ENCODE measurements at places on chromosomes 3 and 15.

GRCh38 chr3:54506603-54507002 is 384.3 kb downstream of the CACNA2D3 start:
- DNase-seq, result no peak

- DNase-seq, result no peak
Observed at GRCh38 chr3:57785446-57785845, 29.3 kb downstream of the SLMAP start.

DNA sequence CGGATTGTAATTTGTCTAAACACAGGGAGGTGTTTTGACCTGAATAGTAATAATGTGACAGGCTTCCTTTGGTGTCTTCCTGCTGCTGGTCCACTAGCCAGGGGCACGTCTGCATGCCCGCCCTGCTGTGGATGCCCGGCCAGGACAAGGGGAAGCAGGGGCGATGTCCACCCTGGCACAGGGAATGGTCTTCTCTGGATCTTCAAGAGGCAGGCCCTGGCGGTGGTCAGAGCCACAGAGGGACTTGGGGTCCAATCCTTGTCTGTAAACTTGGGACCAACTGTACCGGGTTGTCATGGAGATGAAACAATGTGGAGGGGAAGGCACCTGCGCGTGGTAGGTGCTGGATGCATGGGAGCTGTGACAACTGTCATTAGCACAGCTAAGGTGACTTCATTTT is 134.1 kb downstream of the RPLP1 start:
- no peak for DNase-seq

- no peak for DNase-seq
Observed at GRCh38 chr15:67108122-67108961, 42.9 kb downstream of the SMAD3 start.

- DNase-seq, result no peak
Observed at GRCh38 chr3:179189759-179190158, 41.6 kb downstream of the PIK3CA start.

GRCh38 chr3:70281663-70282062 is 30.8 kb downstream of the MDFIC2 start:
- DNase-seq, result no peak

DNA sequence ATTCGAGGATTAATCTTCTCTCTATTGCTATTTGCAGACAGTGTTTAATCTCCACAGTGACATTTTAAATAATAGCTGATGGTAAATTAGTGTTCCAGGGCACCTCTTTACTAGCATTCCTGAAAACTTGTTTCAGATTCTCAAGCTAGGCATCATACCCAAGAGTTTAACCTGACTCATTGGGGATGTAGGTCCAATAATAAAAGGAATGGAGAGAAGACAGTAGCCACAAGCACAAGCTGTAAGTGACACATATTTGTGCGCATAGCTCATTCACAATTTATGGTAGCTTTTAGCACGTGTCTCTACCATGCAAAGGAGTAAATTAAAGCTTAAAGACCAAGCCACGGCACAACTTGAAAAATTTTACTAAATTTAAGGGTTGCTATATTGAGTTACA is 171.3 kb upstream of the FAM3D start:
- DNase-seq, result no peak

DNA sequence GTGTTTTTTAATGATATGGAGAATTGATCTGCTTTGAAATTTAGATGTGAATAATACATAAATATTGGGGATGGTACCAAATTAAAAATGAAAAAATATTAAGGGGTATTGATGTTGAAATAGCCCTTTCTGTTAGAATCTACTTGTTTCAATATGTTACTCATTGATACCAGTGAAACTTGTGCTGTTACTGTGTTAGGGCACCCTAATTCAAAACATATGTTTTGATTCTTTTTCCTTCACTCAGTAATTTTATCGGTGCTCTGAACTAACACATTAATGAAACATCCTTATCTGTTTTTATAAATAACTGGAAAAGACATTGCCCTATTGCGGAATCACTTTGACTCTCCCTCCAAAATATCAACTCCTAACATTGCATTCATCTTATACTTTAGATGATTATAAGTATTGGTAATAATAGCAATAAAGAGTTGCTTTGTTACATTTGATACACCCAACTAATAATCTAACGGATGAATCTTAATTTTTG is 52.0 kb upstream of the CCNB2 start:
- DNase-seq, result no peak

- no peak for DNase-seq
Observed at GRCh38 chr15:27585041-27585640, 514.0 kb downstream of the OCA2 start.

DNA sequence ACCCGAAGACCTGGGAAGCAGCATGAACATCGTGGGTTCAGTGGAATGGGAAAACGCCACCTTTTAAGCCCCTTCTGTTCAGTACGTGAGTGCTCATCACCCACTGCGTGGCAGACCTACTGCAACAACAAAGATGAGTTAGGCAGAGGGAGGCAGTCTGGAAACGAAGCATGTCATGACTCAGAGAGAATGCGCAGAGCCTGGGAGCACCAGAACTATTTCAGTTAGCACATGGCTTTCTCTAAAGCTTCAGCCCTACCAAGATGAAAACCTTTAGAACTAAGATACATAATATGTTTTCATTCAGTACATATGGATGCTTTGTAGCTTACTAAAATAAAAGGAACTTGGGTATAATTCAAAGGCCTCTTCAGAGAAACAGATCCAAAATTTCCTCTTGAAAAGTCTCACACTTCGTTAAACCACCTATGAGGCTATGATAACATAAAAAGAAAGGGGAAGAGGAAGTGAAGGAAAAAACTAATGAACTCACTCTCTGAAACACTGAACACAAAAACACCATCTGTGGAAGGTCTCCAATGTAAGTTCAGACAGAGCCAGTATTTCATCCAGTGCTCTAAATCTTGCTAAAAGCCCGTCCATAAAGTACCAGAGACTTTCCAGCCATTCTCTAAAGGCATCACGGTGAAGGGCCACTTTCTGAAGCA is 140.1 kb downstream of the OCA2 start:
- no peak for DNase-seq

DNA sequence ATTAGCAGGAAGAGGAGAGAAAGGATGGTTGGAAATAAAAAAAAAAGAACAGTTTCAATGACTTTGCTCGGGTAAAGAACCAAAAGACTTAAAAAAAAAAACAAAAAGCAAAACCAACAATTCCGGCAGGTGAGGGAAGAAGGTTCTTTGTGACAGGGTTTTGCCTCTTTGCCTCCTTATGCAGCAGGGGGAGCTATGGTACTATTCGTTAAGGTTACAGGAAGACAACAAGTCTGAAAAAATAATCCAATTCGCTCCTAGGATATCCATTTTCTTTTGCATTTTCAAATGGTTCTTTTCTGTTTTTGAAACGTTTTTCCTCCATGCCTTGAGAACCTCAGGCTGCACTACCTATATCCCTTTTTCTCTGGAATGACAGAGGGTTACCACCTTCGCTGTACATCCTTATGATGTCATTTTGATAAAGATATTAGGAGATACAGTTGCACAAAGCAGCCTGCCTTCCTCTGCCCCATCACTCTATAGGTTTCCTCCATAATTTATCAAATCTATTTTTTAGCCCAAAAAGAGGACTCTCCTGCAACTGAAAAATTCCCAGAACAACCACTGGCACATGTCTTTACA is 55.0 kb downstream of the CFAP20DC start:
- DNase-seq, result no peak
